ENCODE measurements at places on chromosomes 2 and 18.

DNA sequence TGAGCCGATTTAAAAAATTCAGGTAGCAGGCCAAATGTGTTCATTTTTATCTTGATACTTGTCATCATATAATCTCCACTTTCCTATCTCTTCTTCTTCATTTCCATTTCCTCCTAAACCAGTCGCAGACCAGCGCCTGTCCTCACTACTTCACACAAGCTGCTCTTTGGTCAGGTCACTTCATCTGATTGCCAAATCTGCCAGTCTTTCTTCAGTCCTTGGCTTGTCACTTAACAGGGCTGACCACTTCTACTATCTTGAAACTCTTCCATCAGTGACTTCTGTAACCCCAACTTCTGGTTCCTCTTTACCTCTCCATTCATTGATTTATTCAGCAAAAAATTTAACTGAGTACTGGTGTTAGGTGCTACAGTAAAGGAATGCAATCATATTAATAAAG, 18.0 kb upstream of the SPRED2 start:
- no peak for DNase-seq

GRCh38 chr18:59665057-59666006, 31.9 kb downstream of the CCBE1 start:
- no peak for DNase-seq

- DNase-seq = no peak
Measured at GRCh38 chr2:158251356-158251755, 149.7 kb downstream of the UPP2 start.

DNA sequence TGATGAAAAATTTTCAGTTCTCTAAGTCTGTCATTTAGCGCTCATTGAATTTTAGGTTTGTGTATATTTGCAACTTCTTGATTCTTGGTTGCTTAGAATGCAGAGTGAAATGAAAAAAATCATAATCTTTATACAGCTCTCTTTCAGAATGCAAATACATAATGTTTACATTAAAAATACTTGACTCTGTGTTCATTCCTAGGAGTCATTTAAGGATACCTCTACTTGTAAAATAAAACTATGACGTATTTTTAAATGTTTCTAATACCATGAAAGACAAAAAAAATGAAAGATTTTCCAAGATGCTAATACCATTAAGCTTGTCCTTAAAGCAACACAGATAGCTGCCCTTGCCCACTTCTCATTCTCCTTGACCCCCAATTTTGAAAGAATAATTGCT, 259.0 kb downstream of the L3MBTL4 start:
- DNase-seq = no peak

- DNase-seq = no peak
Measured at GRCh38 chr2:43452318-43452731, 143.5 kb downstream of the THADA start.

- no peak for DNase-seq
Measured at GRCh38 chr2:181106229-181106628, 125.8 kb downstream of the UBE2E3 start.

DNA sequence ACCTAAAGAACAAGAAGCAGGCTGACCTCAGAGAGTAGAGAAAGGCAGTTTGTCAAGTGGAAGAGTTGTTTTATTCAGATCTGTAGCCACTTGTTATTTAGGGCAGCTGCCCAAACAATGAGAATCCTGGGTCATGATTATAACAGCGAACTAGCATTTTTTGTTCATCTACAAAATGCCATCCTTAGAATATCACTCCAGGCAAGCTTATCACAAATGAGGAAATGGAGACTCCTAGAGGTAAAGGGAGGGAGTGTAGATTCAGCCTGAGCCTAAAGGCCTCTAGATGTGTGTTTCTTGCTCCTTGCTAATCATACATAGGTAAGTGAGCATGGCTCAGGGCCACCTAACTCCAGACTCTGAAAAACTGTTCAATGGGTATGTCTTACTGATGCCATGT, 126.1 kb downstream of the HNMT start:
- peak; percentile 37 for DNase-seq

DNA sequence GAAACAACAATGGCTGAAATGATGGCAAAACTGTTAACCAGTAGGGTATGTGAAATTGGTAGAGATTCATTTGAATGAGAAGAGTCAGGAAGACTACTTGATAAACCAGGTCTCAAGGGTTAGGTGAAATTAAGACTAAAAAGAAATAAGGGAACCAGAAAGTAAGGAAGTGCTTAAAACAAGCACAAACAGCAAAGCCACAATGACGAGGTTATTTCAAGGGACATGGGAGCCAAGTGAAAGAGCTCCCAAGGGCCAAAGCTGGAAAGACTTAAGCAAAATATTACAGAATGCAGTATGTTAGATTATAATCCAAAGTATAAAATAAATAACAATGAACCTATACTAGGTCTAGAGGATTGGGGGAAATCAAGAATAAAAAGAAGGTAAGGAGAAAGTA, 19.3 kb upstream of the CD302 start:
- DNase-seq = no peak

Measured in RWPE1 (cell line).